NCI-H1694 (cell line): ENCODE measurements at places on chromosomes 4 and X.

DNA sequence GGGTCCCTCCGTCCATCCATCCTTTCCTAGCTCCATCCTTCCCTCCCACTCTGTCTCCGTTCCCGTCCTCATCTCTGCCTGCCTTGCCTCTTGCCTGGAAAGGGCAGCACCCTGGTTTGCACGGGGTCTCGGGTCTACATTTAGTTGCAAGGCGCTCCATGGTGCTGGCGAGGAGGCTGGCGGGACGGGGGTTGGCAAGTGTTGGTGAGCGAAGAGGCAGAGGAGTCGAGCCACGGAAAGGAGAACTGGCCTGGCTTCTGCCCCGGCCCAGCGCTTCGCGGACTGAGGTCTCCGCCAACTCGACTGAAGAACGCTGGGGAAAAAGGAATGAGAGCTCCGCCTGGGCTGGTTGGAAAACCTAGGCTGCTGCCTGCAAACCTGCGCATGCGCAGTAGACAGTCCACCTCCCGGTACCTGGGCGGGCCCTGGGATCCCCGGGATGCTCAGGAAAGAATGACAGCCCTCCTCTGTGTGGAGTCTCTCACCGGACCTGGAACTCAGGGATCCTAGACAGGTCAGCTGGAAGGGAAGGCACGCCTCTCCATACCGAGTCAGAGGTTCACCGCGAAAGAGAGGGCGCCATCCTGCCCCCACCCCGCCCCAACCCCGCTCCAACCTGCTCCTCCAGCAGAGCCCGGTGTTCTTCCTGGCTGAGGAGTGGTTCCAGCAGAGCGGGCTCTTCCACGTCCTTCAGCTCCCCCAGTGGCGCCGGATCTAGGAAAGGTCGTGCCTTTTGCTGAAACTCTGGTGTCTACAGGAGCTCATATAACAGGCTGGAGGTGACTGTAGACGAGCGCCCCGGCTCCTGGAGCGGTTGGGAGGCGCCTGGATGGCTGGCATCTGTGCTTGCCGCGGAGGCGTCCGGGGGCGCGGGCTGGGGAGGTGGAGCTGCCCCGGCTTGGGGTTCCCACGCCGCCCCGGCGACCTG is 6.0 kb downstream of the FRG2 start:
- no peak for DNase-seq

GRCh38 chr4:68460085-68460484 is 12.8 kb downstream of the TMPRSS11E start:
- no peak for DNase-seq

GRCh38 chr4:15186806-15187205 is 184.5 kb downstream of the CPEB2 start:
- DNase-seq = no peak

- no peak for DNase-seq
Observed at GRCh38 chr4:7155590-7156071, 36.7 kb upstream of the SORCS2 start.

DNA sequence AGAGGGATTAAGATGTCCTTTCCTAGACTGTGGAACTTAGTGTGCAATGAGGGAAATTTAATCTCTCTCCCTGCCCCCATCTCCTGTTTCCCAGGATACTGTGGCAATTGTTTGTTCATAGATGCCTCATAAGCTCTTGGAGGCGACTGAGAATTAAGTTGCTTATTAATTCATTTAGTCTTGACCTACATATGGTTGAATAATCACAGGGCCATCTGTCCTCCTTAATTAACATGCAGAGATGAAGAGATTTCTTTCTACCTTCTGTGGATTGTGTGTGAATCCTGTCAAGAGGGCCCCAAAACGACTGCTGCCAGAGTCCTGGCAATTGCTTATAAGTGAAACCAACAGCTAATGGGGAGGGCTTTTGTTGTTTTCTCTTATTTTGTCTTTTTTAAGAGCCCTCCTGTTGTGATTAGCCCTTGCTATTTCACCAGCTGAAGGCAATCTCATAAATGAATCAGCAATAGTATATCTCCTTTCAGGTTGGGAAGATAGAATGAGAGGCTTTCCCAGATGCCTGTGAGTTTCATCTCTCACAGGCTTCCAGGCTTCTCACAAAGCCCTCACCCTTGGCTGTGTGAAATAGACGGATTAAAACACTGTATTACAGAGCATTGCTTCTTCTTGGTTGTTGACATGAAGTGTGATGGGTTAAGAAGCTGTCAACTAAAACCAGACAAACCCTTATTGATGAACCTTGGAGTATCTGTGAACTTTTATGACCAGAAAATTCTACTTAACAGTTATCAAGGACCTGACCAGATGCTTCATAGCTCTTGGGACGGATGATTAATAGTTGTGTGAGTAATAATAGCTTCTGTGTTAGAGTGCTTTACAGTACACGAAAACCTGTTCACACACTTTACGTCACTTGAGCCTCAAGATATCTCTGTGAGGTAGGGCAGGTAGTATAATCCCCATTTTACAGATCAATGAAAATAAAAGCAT is 58.5 kb downstream of the PGRMC2 start:
- peak; percentile 31 for DNase-seq

GRCh38 chr4:48195374-48195773 is 61.3 kb upstream of the TXK start:
- no peak for DNase-seq

GRCh38 chrX:10697616-10698317 is 77.4 kb upstream of the MID1 start:
- no peak for DNase-seq

DNA sequence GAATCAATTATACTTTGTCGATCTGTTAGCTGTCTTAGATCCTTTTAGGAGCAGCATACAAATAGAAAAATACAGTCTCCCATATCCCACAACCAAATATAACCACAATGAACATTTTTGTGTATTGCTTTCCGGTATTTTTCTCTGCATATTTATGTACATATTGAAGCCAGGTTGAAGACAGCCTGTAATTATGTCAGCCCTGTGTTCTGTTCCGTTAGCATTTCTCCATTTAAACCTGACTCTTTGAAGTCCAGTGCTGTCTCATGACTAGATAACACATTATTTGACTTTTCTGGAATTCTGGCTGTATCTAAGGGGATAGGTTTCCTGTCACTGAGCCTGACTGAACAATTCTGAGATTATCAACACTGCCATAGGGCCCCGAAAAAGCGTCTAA is 4.0 kb upstream of the SLC34A2 start:
- DNase-seq = no peak

DNA sequence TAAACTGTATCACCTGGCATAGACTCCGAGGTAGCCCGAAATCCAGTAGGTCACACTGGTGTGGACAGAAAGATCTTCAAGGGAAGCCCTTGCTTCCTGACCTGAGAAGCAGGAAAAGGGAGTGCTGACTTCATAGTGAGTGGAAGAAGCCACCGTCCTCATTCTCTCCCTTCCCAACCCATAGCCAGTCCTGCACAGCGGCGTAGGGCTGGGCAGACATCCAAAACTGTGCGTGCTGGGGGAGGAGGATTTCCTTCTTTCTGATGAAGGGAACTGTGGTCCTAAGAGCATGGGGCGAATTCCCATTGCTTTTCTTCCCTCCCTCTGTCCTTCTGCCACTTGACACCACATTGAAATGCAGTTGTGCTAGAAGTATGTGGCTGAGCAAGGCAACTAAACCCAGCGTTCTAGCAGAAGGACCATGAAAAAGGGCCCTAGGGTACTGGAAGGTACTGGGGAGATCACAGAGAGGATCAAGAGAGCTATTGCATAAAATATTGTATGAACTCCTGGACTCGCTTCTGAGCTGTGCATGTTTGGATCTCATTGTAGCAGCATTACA is 66.9 kb downstream of the STOX2 start:
- DNase-seq = no peak

- no peak for DNase-seq
Observed at GRCh38 chr4:10623241-10623640, 61.3 kb downstream of the CLNK start.

DNA sequence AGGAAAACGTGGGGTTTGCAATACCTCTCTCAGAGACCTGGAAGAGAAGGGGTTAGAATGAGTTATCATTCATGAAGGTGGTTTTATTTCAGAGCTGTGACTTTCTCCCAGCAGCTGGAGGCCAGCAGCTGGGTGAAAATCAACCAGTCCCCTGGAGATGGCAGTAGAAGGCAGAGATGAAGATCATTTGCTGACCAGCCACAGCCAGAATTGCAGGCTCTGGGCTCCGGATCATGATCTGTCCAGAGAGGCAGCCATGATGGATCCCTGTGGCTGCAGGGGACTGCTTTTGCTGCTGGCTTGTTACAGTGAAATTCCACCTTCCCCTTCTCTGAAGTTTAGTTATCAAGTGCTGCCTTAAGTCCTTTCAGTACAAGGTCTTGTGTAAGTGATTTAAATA is 46.9 kb upstream of the TAB3 start:
- no peak for DNase-seq

- DNase-seq = no peak
Observed at GRCh38 chr4:10677796-10678497, 6.6 kb downstream of the CLNK start.

- no peak for DNase-seq
Observed at GRCh38 chrX:24085101-24085500, 30.3 kb downstream of the EIF2S3 start.
